Uterus (tissue), 4 donors: ENCODE measurements at places on chromosomes 7 and 10. TPM values are rescaled to one million over a fixed set of nuclear protein-coding genes. Genes with fewer than 3 reads are reported as not detected.

The PRTFDC1 gene
- total RNA-seq: 1.3 TPM

The KIAA1217 gene
- 3.5 TPM for total RNA-seq

The GATA3 gene
- total RNA-seq: not detected

The ANKRD7 gene
- 4.8 TPM for total RNA-seq

The CALML3 gene
- total RNA-seq: not detected

The NACAD gene
- total RNA-seq: 26.9 TPM

The INMT gene
- total RNA-seq: 6.5 TPM

The STEAP4 gene
- 24.6 TPM for total RNA-seq

The GARIN1A gene
- not detected for total RNA-seq

The HPSE2 gene
- total RNA-seq: 13.6 TPM

The FAM25C gene
- total RNA-seq: not detected

The XRCC2 gene
- total RNA-seq: 0.37 TPM

The SKIDA1 gene
- 4.9 TPM for total RNA-seq

The GTF2I gene
- 207 TPM for total RNA-seq

The GBX1 gene
- 0.41 TPM for total RNA-seq

The CRYGN gene
- 2.4 TPM for total RNA-seq

The FIGNL1 gene
- 16.9 TPM for total RNA-seq

The PDZD7 gene
- total RNA-seq: 0.61 TPM

The SERPINE1 gene
- 1.8 TPM for total RNA-seq

The SH3PXD2A gene
- 12.6 TPM for total RNA-seq

The RET gene
- total RNA-seq: 6.3 TPM

The TAC1 gene
- 3.8 TPM for total RNA-seq

The STARD3NL gene
- 61.0 TPM for total RNA-seq

The ERVW-1 gene
- total RNA-seq: not detected

The OR6B1 gene
- not detected for total RNA-seq

The DOCK1 gene
- 80.4 TPM for total RNA-seq

The INPP5F gene
- 14.3 TPM for total RNA-seq

The RPEL1 gene
- total RNA-seq: not detected

The NPC1L1 gene
- not detected for total RNA-seq

The MMD2 gene
- total RNA-seq: not detected

The PNLIPRP3 gene
- total RNA-seq: 0.07 TPM

The CRHR2 gene
- not detected for total RNA-seq

The GCC1 gene
- 15.6 TPM for total RNA-seq

The CAMK2B gene
- total RNA-seq: 1.1 TPM

The ANKRD61 gene
- not detected for total RNA-seq

The SEMA3C gene
- 178 TPM for total RNA-seq

The ADARB2 gene
- total RNA-seq: 2.0 TPM

The CXCL12 gene
- 146 TPM for total RNA-seq

The OPALIN gene
- total RNA-seq: not detected

The LIPF gene
- total RNA-seq: not detected

The IRF5 gene
- 52.5 TPM for total RNA-seq

The GPR22 gene
- not detected for total RNA-seq

The CCDC3 gene
- 40.6 TPM for total RNA-seq

The CALHM1 gene
- not detected for total RNA-seq

The MYOF gene
- 109 TPM for total RNA-seq

The ADAM12 gene
- total RNA-seq: under 0.01 TPM

The LRRN3 gene
- total RNA-seq: not detected

The HOXA4 gene
- 0.14 TPM for total RNA-seq

The ITGA8 gene
- total RNA-seq: 64.8 TPM
